NCI-H1930 (cell line): ENCODE measurements at places on chromosomes 12 and 14.

- no peak for DNase-seq
These were observed 18.0 kb upstream of the NT5DC3 start for GRCh38 chr12:103858953-103859601.

DNA sequence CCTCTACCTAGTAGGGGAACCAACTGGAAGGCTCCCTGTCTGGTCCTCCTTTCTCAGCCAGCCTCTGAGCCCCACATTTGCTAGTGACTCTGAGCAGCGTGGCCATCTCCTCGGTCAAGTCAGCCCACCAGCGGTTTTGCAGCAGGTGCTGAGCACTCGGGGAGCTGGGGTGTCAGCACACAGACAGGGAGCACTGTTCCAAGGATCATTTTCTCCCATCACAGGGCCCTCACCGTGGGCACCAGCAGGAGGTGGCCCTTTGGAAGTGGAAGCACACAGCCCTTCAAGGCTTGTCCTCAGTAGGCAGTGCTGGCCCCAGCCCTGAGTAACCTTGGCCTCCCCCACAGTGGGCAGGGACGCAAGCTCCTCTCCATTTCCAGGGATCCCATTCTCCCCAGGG is 24.1 kb upstream of the EML1 start:
- DNase-seq = no peak

GRCh38 chr12:19915392-19916195 is 452.7 kb upstream of the PDE3A start:
- peak; percentile 94 for DNase-seq

- DNase-seq = no peak
These were observed 45.7 kb downstream of the LMO3 start for GRCh38 chr12:16560273-16560672.

DNA sequence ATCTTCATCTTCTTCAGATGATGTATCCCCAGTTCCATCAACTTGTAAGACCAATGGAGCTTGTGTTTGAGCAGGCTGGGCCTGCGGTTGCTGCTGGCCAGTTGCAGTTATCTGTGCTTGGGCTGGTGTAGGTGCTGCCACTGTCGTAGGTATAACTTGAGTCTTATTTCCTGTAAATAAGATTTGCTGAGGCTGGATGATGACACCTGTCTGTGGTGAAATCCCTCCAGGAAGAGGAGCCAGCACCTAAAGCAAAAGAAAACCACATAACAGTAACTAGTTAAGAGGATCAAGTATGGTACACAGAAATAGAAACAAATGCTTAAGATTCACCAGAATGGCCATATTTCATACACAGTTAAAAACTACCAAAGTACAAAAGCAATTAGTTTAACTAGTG is 28.2 kb downstream of the GTF2A1 start:
- DNase-seq = no peak
